Activated CD8-positive, alpha-beta T cell treated with anti-CD3 and anti-CD28 coated beads for 36 hours (primary cell): ENCODE measurements at places on chromosomes 1 and 21. TPM values are rescaled to one million over a fixed set of nuclear protein-coding genes. Genes with fewer than 3 reads are reported as not detected.
A peak's percentile ranks its signal among the peaks of the same experiment; 100 is the strongest.

DNA sequence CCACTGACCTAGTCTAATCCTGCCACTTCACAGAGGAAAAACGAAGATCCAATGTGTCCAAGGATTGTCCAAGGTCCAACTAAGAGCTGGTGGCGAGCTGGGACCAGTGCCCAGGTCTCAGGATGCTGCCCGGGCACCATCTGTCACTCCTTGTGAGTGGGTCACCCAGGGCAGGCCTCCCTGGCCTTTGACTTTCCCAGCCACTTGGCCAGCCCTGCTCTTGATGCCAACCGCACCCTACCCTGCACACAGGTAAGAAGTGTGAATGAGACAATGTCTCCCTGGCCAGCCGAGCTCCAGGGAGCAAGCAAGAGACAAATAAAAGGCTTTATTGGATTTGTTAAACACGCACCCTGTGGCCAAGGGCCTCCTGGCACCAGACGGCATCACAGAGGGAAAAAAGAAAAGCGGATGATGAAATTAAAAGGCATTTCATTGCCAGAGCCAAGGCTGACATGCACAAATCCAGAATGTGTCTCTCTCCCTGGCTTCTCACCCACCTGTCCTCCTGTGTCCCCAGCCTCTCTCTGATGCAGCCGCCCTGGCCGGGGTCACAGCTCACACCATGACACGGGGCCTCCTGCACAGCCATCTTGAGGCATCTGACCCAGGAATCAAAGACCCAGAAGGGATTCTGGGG lies 72.8 kb downstream of the CAMK2N1 start:
- DNase-seq: no peak

DNA sequence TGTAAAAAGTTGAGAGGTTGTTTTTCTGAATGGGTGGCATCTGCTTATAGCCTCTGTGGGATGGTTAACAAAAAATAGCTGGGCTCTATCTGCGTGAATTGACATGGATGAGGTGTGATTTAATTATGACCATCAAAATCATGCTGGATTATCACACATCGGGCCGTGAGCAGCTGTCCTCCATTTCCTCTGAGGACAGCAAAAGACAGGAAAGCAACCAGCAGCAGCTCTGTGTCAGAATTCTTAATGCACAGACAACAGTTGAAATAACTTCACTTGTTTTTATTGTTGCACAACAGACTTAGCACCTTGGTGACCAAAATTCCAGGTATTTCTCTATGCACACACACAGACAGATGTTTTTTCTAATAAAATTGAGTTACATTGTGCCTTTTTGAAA lies 54.5 kb upstream of the LAPTM5 start:
- DNase-seq: no peak

DNA sequence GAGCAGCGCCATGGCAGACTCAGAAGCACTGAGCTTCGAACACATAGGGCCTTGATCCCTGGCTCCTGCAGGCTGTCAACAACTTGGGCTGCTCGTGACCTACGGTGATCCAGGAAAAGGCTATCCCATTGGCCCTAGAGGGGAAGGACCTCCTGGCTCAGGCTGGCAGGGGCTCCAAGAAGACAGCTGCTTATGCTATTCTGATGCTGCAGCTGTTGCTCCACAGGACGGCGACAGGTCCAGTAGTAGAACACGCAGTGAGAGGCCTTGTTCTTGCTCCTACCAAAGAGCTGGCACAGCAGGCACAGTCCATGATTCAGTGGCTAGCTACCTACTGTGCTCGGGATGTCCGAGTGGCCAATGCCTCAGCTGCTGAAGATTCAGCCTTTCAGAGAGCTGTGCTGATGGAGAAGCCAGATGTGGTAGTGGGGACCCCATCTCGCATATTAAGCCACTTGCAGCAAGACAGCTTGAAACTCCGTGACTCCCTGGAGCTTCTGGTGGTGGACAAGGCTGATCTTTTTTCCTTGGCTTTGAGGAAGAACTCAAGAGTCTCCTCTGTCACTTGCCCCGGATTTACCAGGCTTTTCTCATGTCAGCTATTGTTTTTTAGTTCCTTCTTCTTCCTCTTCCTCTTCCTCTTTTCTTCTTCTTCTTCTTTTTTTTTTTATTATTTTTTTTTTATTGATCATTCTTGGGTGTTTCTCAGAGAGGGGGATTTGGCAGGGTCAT lies 18.9 kb downstream of the ITLN2 start:
- DNase-seq: no peak

DNA sequence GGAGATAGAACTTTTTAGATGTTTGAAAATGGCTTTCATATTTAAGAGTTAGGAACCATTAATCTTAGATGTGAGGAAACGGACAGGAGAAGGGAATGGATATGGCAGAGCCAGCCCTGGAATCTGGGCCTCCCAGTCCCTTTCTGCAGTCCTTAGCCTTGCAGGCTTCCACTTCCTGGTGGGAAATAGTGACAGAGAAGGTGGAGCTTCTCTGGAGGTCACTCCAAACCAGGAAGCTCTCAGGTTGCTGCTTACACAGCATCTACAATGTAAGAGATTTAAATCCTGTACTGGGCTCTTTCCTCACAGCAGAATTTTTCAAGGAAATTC lies 2.5 kb downstream of the S100A11 start:
- DNase-seq: no peak

DNA sequence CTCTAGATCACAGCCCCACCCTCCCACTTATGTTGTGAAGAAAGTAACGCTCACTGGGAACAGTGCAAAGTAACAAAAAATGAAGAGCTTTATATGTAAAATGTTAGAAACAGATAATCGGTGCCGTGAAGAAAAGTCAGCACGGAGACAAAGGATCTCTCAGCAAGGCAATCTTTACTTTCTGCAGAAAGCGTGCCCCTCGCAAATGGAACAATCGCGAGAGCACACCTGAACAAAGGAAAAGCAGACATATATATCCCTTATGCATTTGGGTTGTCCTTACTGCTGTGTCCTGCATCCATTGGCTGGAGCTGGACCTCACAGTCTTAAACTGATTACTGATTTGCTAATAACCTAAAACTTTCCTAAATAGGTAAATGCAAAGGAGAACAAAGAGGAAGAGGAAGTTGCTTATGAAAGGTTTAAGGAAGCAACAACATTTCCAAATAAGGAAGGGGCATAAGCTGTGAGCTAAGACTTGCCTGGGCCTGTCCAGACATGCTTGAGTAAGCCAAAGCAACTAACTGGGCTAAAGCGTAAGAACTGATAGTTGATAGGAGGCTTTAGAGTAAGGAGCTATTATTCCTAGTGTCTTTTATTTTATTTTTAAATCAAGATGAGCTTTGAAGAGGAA lies 89.7 kb downstream of the GTF2B start:
- DNase-seq: no peak

GRCh38 chr1:56212143-56212542 lies 367.2 kb downstream of the PLPP3 start:
- no peak for DNase-seq

DNA sequence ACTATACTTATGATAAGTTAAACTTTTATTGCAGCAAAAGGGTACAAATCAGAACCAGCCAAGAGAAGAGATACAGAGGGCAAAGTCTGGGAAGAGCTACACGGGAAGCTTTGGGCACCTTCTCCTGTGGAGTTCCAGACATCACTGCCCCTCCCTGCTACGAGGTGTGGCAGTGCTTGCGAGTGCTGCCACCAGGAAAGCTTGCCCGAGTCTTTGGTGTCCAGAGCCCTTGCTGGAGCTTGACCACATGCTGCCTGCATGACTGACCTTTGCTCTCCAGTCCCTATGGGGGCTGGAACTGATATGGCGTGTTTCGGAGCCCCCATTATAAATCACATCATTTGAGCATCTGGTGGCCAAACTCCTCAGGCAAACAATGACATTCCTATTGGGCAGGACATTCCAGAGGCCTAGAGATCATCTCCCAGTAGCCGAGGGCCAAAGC lies 23.4 kb downstream of the PLEKHO1 start:
- no peak for DNase-seq

GRCh38 chr1:66240491-66241484 lies 293.2 kb upstream of the SGIP1 start:
- no peak for DNase-seq

DNA sequence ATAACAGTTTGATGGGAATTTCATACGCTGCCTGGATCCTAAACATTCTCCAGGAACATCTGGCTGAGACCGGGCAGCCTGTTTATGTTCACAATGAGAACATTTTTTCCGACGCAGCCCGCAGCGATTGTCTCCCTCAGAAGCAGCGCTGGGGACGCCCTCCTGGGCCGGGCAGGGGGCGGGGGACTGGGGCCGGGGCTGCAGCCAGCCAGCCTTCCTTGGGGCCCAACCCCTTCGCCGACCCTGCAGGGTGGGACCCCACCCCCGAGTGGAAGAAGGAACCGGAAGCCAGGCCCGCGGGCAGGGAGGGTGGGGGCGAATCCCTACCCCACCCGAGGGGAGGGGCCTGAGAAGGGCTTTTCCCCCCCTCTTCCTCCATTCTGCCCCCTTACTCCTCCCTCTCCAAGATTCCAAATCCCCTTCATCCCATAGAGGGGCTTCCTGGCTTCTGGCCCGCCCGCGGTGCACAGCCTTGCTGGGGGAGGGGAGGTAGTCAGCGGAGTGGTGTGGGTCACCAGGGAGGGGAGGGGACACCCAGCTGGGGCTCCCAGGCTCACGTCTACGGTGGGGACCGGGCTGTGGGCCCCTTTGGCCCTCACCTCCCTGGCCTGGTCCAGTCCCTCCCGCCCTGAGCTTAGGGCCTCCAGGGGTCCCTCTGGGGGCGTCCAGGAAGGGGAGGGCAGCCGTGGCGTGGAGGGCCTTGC lies 60.6 kb downstream of the WNT9A start:
- DNase-seq: peak; percentile 57

DNA sequence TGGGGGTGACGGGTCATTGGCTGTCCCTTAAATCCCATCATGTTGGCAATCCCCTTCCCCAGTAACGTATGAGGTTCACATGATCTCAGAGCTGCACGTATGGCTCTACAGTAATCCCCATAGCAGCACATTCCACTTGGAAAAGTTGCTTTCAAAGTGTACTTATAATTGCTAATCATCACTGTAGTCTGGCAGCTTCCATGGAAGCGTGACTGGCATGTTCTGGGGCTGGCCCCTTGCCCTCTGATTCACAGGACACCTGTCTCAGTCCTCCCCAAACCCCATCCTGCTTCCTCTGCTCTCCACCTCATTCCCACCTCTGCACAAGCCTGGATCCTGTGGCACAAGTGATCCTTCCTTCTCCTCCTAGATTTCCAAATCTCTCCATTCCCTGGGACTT lies 102.2 kb downstream of the TSEN15 start:
- no peak for DNase-seq

GRCh38 chr1:63630238-63630637 lies 37.0 kb downstream of the PGM1 start:
- DNase-seq: no peak

DNA sequence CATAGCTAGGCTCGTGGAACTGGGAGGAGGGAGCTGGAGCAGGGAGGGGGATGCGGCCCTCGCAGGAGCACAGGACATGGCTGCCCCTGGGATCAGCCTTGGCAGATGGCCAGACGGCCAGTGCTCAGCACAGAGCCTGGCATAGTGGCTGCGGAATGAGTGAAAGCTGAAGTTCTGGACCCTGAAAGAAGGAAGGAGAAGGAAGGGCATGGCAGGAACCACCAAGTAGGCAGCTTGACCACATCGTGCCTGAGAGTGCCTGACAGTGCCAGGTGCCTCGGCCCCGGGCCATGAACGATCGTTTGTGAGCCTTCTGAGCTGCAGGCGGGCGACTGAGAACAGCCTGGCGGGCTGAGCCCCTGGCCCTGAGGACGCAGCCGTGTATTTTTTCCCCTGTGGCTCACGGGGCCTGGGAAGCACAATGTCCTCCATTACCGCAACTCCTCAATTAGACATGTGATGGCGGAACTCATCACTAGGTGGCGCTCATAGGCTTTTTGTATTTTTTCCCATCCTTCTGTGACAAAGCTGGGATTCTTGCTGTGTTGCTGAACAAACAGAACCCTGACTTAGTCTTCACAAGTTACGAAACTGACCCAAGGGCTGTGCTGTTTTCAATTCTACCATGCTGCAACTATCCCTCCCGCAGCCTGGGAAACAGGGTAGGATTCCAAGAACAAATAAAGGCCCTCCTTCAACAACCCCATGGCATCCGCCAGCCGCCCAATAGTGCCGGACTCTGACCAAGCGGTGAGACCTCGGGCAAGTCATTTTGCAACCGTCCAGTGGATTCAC lies 29.9 kb upstream of the TMEM61 start:
- DNase-seq: peak; percentile 77

GRCh38 chr1:165339164-165339563 lies 17.4 kb downstream of the LMX1A start:
- no peak for DNase-seq

DNA sequence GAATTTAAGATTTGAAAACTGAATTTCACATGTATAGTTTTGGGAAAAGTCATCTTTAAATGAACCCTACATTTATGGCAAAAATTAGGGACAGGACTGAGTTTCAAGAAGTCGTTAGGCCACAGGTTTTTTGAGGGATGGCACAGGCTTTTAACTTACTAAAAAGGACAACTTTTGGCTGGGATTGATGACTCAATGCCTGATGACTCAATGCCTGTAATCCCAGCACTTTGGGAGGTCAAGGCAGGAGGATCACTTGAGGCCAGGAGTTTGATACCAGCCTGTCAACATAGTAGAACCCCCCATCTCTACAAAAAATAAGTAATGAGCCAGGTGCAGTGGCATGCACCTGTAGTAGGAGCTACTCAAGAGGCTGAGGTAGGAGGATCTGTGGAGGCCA lies 15.9 kb downstream of the UCK2 start:
- no peak for DNase-seq

DNA sequence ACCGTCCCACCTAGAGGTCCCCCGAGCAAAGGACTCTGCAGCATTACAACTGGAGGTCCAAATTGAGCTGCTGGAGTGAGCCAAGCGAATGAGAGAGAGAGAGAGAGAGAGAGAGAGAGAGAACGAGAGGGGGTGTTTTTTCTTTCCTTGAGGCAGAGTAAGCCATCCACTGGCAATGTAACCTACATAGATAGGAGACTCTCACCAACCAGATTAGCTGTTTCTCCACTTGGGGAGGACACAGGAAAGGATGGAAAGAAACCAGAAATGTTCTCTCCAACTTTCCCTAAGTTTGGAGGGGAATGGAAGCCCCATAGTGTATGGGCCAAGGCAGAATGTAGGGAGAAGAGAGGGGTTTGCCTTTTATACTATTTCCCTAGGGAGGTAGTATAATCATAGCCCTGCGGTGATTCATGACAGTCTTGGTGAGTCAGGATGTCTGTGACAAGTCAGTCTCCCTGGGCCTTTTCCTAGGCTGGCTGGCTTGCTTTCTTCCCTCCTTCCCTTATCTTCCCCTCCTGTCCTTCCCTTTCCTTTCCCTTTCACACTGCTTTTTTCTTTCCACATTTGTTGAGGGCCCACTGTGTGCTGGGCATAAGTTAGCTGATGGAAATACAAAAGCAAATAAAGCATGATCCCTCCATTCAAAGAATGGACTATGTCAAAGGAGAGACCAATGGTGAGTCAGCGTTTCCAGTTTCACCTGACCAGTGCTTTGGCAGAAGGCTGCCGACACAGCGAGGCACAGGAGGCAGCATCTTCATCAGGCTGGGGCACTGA lies 7.1 kb downstream of the FNDC7 start:
- no peak for DNase-seq

Gene UBE2U
- total RNA-seq: not detected

Gene LPAR3
- total RNA-seq: 0.81 TPM

Gene C1orf94
- not detected for total RNA-seq

Gene ZNF683
- 1.3 TPM for total RNA-seq

Gene TDRD5
- total RNA-seq: not detected
